ENCODE measurements at places on chromosomes 5 and 9.

GRCh38 chr5:17802256-17802655 lies 168.0 kb downstream of the TAF11L14 start:
- DNase-seq: peak; percentile 31

GRCh38 chr5:83503662-83504061 lies 32.1 kb downstream of the VCAN start:
- DNase-seq: peak; percentile 47

GRCh38 chr5:116135344-116135743 lies 50.5 kb downstream of the COMMD10 start:
- no peak for DNase-seq

DNA sequence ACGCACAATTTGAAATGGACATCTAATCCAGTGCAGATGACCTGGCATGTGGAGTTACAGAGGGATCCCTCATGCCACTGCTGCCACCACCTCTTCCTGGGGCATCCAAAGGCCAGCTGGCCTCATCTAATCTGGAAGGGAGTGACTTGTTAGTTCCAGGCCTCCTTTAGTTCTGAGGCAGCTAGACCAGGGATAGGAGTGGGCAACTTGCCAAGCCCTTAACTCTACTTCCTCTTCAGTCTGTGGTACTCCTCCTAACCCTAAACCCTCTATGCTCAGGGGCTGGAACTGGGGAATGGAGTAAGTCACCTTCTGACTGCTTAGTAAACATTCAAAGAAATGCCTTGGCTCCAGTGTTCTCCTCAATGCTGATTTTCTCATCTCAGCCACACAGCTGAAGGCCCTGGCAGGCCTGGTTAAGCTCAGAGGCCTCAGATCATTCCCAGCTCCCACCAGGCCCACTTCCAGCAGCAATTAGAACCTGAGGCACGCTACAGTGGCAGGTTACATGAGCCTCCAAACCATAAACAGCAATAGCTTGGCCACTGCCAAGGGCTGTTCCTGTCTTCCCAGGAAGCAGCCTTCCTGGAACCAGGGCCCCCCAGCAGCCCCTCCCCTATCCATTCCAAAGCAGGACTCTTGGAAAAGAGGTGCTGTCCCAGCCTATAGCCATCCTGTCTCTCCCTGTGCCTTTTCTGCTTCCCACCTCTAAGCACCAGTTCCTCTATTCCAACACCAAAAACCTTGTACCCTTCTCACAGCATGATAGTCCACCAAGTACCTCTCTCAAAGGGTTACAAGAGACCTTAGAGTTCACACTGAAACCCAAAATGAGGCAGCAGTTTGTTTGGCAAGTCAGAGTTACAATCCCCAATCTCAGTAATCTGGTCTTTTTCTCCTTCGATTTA lies 2.0 kb downstream of the EIF4EBP3 start:
- peak; percentile 49 for DNase-seq

DNA sequence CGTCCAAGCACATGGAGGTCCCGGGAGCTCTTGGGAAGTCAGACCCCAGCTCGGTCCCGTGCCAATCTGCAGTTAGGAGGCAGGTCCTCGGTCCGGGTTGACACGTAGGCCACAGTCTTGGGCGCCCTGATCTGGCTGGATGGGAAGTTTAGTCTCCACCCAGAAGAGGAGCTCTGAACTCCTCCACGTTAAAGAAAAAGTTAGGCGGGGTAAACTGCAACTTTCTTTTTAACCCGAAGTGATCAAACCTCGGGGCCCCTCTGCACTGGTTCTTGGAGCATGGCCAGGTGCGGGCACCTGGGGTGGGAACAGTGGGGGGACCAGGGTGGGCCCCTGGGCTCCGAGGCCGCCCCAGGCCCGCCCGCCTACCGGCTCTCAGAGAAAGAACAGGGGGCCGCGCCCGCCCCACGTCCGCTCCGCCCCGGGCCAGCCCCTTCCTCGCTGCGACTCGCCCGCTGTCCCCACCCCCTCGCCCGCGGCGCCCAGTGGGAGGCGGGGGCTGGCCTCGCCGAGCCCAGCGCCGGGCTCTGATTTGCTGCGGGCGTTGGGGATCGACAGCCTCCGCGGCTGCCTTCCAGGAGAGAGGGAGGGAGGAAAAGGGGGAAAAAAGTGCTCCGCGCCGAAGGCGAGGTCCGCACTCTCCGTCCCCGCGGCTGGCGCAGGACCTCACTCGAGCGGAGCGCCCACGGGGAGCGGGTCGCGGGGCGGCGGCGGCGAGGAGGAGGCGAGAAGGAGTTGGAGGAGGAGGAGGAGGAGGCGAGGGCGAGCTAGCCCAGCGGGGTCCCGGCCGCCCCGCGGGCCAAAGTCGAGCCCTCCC lies at the start of gene COL5A1:
Gene COL5A1, plus strand, starts transcription at position 631 of the 817 bp plus-strand sequence. CDS start 385 bp downstream, outside the sequence.
- peak; percentile 95 for DNase-seq

DNA sequence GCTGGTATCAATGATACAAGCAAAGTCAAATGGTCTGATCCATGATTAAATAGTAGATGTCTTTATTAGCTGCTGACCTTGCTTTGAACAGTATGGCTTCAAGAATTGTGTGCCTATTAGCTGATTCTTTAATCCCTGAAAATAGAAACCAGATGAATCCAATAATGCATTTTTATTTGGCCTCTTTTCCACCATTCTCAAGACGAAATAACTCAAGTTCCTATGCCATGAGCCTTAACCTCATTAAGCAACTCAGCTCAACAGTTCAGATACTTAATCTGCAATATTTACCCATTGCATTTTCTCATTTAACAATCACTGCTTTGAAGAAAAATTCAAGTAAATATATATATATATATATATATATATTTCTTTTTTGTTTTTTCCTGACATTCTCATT lies 588.6 kb upstream of the MEF2C start:
- no peak for DNase-seq

- no peak for DNase-seq
Measured at GRCh38 chr5:53597894-53598293, 37.5 kb downstream of the NDUFS4 start.

- DNase-seq: no peak
Measured at GRCh38 chr5:16577677-16578076, 39.1 kb downstream of the RETREG1 start.

GRCh38 chr5:7856855-7857254 lies 5.9 kb upstream of the CFAP90 start:
- DNase-seq: peak; percentile 72

GRCh38 chr5:62547945-62548630 lies 30.5 kb upstream of the LRRC70 start:
- DNase-seq: peak; percentile 11

GRCh38 chr5:30392897-30393296 lies 800.6 kb upstream of the CDH6 start:
- DNase-seq: no peak

DNA sequence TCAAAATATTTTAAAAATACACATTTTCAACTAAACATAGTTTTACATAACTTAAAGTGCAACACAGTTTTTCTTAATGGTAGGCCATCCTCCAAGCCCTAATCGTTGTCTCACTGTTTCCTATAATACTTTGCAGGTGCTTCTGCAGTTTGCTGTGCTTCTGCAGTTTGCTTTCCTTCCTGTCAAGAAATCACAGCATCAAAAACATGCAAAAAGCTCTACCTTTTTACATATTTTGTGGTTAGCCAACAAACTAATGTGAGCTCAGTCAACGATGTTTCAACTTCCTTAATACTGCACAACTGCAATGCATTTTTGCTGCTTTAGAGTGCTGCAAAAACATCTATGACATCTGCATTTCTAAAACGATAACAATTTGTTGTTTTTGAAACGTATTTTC lies 25.2 kb downstream of the EMB start:
- DNase-seq: no peak

- DNase-seq: no peak
Measured at GRCh38 chr5:129978270-129978669, 74.0 kb downstream of the CHSY3 start.

GRCh38 chr5:143065996-143066522 lies 295.9 kb downstream of the ARHGAP26 start:
- DNase-seq: no peak

DNA sequence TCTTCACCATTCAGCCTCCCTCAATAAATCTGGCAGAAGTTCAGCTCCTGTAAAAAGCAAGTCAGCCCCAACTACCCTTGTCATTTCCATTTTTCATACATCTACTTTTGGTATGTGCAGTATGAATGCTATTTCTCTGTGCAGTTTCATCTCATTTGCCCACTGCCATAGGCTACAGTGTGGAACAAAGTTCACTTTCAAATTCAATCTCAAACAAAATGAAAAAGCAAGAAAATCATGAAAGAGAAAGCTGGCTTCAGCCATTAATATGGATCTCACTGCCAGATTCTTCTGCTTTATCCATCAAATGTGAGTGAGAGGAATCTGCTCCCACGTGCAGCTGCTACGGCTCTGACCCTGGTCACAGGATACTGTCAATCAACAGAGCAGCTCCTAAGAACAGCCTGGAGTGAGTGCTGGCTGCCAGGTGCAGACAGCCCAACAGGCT lies 494.2 kb downstream of the ZNF608 start:
- peak; percentile 3 for DNase-seq

GRCh38 chr5:136620016-136620419 lies 254.7 kb upstream of the TRPC7 start:
- peak; percentile 27 for DNase-seq

DNA sequence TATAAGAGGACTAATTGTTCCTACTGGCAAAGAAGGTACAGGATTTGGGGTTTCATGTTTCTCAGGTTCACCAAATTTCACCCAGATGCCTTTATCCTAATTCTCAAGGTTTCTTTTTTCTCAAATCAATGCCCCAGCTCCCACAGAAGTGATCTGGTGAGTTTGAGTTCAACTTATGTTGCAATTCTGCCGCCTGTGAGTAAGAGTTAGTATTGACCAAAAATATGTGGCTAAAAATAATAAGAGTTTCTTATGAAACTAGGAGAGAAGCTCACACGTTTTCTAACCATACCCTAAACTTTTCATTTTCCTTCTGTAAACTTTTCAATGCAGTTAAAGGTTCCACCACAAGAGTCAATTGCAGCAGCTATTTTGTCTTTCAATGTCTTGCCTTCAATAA lies 15.1 kb downstream of the SLCO6A1 start:
- DNase-seq: peak; percentile 3

DNA sequence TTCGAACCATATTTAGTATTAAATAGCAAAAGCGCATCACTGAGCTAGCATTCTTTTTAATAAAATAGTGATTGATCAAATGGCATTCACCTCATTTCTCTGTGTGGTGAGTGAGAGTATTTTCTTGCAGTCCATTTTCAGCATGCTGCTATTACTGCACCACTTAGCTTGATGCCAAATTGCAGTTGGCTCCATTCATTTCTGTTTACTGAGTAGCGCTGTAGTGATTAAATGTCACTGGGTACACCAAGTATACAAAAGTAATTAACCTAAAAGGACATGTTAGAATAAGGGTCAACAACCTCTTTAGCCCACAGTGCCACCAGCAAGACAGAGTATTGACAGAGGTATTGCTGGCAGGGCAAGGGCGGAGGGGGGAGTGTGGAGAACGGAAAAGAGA lies 122.0 kb downstream of the TLE4 start:
- no peak for DNase-seq

DNA sequence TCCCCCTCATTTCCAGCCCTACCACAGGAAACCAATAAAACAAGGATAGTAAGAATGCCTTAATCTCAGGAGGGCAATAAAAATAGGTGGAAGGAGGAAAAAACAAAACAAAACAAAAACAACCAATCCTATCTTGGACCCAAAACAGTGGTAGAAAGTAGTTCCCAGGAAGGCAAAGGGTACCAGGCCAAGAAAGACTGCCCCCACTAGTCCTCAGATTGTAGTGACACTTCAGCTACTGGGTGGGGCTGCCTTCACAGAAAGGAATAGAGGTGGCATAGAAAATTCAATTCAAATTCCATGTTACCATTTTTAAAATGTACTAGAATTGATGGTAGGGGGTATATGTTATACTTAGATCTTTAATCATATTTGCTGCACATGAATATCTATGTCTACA lies 59.3 kb downstream of the DPYSL3 start:
- DNase-seq: no peak

DNA sequence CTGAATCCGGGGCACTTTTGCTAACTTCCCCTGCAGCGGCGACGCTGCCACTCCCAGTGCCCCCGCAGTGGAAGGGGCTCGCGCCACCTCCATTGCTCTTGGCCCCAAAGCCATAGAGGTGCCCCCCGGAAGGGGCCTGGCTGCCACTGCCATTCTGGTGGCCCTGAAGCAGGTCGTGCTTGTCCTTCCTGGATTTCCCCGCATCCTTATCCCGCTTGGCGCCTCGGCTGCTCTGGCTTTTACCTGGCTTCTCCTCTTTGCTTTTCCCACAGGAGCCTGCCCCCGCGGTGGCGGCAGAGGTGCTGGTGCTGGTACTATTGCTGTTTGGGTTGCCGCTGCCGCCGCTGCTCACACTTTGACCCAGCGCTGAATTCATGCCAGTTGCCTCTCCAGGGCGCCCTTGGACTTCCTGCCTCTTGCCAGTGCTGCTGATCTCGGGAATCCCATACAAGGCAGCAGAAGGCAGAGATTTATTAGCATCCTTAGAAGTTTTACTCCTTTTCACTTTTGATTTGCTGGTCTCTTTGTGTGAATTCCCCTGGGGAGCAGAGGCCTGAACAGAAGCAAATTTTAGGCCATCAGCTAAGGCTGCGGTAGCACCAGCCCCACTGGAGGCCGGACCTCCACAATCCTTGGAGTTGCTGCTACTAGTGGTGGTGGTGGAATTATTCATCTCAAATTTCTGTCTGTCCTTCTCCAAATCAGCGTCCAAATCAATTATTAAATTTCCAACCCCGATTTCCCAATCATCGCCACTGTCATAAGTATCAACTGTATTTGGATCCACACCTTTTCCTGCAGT lies 2.1 kb downstream of the ZNF608 start:
- no peak for DNase-seq

DNA sequence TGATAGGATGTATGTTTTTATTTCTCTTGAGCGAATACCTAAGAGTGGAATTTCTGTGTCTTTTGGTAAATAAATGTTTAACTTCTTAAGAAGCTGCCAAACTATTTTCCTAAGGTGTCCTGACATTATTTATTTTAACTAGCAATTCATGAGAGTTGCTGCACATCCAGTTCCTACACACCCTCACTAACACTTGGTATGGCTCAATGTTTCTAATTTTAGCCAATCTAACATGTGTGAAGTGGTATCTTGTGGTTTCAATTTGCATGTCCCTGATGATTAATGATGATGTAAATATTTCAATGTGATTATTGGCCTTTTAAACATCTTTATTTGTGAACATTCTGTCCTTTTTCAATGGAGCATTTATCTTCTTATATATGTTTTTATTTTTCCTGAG lies 2095.5 kb upstream of the C9orf72 start:
- DNase-seq: no peak

DNA sequence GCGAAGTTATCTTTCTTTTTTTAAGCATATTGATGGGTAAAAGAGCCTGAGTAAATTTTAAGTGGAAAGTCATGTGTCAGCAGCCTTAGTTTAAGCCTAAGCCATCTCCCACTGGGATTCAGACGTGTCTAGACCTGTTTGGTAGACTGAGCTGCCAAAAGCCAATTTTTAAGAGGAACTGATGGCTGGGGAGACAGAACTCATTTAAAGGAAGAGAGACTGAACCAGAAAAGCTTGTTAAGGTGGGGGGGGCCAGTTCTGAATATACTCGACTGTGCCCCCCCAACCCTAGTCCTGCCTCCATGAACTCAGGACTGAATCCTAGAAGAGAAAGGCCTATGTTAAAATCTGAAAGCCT lies 58.3 kb upstream of the PLPP1 start:
- no peak for DNase-seq

GRCh38 chr5:97778451-97778850 lies 595.4 kb upstream of the RIOK2 start:
- DNase-seq: peak; percentile 6

- peak; percentile 61 for DNase-seq
Measured at GRCh38 chr5:17087035-17087434, 130.4 kb upstream of the BASP1 start.

GRCh38 chr5:113776832-113777525 lies 263.5 kb downstream of the YTHDC2 start:
- peak; percentile 14 for DNase-seq

GRCh38 chr5:153765987-153766386 lies 272.7 kb downstream of the FAM114A2 start:
- DNase-seq: no peak

GRCh38 chr5:66708368-66708767 lies 112.2 kb downstream of the MAST4 start:
- no peak for DNase-seq

Data from iris pigment epithelial cell (primary cell).